ENCODE measurements at places on chromosomes 7 and 10. TPM values are rescaled to one million over a fixed set of nuclear protein-coding genes. Genes with fewer than 3 reads are reported as not detected.

Gene WEE2
- not detected for total RNA-seq

- DNase-seq = no peak
These were observed 13.0 kb upstream of the DHTKD1 start for GRCh38 chr10:12055732-12056131.

DNA sequence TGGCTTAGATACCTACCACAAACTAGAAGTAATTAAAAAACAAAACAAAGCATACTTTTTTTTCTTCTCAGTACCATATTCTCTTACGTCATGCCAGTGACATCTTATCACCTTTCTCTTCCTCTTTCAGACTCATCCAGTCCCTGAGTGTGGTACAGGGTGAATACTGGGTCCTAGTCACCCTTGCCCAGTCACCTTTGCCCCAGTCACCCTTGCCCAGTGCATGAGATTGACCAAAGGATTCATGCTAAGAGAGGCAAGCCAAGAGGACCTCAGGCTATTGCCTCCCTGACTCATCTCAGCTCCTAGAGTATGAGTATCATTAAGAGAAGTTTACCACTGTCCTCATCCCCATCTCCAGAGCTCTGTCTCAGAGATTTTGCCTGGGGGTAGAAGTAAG, 10.0 kb upstream of the TSPAN12 start:
- peak; percentile 74 for DNase-seq

Gene C10orf71
- total RNA-seq = not detected

Gene FZD8
- total RNA-seq = 5.1 TPM

- peak; percentile 76 for DNase-seq
These were observed 560.5 kb upstream of the GALNT17 start for GRCh38 chr7:70571403-70571934.

DNA sequence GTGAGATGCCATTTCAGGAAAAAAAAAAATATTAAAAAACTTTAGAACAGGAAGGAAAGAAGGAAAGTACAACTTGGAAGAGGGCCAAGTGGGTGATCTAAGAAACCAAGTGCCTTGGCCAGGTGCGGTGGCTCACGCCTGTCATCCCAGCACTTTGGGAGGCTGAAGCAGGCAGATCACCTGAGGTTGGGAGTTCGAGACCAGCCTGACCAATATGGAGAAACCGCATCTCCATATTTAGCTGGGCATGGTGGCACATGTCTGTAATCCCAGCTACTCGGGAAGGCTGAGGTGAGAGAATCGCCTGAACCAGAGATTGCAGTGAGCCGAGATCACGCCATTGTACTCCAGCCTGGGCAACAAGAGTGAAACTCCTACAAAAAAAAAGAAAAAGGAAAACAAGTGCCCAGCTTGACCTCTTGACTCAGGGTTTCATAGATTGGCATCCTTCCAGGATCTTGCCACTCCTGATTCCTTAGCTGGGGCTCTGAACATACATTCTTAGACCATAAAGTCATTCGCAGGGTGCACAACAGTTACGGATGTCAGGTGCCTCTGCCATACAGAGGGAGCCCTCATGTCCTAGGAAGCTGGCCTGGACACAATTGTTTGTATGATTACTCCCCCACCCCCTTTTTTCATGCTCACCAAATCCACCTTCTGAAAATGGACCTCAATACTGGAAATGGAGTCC, 2.1 kb upstream of the GUSB start:
- DNase-seq = peak; percentile 80

- DNase-seq = peak; percentile 56
These were observed 60.6 kb upstream of the AKR1E2 start for GRCh38 chr10:4765428-4765827.

Gene FGFR2
- 2.1 TPM for total RNA-seq

Gene HOXA10
- 15.4 TPM for total RNA-seq

GRCh38 chr7:54813398-54813797, 54.4 kb upstream of the SEC61G start:
- no peak for DNase-seq

- peak; percentile 24 for DNase-seq
These were observed 1.2 kb downstream of the CACUL1 start for GRCh38 chr10:118753331-118754228.

DNA sequence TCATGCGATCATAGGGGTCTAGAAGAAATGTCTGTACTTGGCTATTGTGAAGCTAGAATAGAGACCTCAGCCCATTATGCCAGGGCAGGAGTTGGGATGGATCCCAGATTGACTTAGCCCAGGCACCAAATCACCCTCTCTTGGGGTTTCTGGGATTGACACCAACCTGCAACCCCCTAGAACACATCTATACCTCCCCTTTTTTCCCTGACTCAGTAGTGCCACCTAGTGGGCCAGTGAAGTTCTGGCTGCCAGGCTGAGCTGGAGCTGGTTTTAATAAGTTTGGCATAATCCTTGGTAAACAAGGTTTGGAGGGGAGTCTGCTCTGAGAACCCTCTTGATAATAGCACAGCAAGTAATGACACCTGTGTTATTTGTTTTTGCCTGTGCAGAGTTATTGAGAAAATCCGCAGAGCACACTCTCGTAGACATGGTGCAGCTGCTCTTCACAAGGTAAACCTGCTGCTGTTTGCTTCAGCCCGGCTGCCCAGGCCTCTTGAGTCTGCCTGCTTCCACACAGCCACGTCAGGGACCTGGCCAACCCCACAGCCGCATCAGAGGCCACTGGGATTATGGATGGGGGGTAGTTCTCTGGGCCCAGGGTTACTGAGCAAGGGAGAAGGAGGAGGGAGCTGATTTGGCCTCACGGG, 43.3 kb upstream of the NFKB2 start:
- peak; percentile 60 for DNase-seq

DNA sequence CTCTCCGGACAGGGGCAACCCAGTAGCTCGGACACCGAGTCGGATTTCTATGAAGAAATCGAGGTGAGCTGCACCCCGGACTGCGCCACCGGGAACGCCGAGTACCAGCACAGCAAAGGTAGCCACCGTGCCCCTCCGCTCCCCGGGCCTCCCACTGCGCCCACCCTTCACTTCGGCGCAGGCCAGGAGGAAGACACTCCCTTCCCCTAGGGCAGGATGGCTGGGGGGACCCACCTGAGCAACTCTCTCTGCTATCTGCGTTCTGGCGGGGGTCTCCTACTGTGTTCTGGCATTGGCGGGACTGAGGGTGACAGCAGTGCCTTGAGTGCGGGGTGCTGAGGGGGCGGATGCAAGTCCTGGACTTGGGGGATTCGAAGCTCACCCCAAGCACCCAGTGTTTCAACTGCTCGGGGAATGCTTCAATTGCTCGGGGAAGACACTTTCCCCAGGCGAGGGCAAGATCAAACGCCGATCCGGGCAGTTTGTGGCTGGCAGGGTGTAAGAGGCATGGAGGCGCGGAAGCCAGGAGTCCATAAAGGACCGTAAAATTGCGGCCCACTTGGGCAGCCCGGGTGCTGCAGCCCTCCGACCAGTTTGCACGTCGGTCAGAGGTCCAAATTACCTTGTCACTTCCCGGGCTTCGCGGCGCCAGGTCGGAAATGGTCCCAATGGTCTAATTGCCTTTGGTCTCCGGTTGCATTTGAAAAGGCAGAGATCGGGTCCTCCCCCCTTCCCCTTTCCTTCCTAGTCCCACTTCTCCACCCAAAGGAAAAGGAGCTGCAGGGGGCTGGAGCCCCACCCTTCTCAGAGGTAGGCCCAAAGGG, 950 bp downstream of the EVX1 start:
- DNase-seq = no peak

DNA sequence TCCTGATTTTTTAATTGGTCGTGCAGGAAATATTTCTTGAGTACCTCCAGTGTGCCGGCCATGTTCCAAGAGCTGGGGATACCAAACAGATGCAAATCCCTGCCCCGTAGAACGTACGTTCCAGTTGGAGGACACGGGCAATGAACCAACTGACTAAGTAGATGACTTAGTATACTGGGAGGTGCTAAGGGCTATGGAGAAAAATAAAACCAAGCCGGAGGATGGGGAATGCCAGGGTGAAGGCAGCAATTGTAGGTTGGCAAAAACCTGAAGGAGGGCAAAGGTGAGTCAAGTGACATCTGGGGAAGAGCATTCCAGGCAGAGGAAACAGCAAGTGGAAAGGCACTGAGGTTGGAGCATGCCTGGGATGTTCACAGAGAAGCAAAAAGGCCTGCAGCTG, 6.8 kb upstream of the VSIR start:
- DNase-seq = no peak

Gene SORCS1
- total RNA-seq = not detected

DNA sequence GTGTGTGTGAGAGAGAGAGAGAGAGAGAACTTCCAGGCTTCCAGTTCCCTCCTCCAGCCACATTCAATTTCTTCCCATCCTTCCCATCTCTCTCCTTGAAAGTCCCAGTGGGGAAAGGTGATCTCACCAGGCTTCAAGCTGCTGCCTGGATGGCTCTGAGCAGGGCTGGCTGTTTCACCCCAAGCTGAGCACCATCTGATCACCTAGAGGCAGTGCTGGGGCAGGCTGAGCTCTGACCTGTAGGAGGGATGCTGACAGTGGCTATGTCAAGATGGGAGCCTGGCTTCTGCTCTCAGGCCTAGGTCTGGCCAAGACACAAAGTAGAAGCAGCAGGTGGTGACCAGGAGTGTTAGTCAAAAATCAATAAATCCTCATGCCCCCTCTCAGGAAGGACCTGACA, 370.8 kb downstream of the PLXNA4 start:
- DNase-seq = no peak

Gene AKR1E2
- total RNA-seq = not detected

- DNase-seq = no peak
These were observed 141.9 kb downstream of the RPS24 start for GRCh38 chr10:78175444-78176015.

- no peak for DNase-seq
These were observed 100.5 kb upstream of the TPK1 start for GRCh38 chr7:144936314-144936713.

Gene METTL27
- total RNA-seq = 1.9 TPM

DNA sequence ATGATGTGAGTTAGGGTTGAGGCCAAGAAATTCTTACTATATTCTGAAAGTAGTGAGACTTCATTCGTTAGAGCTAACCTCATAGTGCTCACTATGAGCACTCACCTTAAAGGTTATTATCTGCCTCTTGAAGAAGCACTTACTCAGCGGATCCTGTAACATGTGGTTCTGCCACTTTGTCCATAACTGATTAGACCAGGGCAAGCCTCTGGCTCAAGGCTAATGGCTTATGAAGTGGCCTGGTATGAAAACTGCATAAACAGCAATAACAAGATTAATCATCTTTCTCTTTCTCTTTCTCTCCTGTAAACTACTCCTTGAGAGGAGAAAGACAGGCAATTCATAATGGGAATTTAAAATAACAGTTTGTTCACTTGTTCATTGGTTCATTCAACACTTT, 82.8 kb downstream of the MAPK8 start:
- DNase-seq = peak; percentile 53

Gene RAB11FIP2
- 9.7 TPM for total RNA-seq

GRCh38 chr7:47672271-47672791, 90.4 kb upstream of the TNS3 start:
- no peak for DNase-seq

GRCh38 chr10:100939763-100940344, 27.1 kb downstream of the SLF2 start:
- no peak for DNase-seq

GRCh38 chr10:75452997-75453396, 21.6 kb downstream of the LRMDA start:
- DNase-seq = no peak

Gene TMEM254
- 20.6 TPM for total RNA-seq

Gene POM121L12
- total RNA-seq = not detected

- peak; percentile 32 for DNase-seq
These were observed 21.3 kb upstream of the HERPUD2 start for GRCh38 chr7:35716038-35716803.

Gene EPDR1
- 66.3 TPM for total RNA-seq

Gene HOXA7
- total RNA-seq = 3.7 TPM

DNA sequence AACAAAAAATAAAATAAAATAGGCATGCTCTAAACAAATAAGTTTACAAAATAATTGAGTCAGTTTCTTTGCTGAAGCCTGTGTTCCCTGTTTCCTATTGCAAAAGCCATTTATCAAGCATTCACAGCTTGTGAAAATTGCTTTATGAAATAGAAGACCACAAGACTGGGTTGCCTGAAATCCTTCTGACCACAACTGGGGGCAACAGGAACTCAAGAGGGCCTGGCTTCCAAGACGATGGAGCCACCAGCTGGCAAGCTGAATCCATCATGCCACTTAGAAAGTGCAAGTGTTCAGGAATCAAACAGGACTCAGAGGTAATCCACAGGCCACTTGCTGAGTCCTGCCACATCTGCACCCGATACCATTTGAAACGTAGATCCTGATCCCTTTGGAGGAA, 752 bp upstream of the ABCA13 start:
- DNase-seq = no peak

DNA sequence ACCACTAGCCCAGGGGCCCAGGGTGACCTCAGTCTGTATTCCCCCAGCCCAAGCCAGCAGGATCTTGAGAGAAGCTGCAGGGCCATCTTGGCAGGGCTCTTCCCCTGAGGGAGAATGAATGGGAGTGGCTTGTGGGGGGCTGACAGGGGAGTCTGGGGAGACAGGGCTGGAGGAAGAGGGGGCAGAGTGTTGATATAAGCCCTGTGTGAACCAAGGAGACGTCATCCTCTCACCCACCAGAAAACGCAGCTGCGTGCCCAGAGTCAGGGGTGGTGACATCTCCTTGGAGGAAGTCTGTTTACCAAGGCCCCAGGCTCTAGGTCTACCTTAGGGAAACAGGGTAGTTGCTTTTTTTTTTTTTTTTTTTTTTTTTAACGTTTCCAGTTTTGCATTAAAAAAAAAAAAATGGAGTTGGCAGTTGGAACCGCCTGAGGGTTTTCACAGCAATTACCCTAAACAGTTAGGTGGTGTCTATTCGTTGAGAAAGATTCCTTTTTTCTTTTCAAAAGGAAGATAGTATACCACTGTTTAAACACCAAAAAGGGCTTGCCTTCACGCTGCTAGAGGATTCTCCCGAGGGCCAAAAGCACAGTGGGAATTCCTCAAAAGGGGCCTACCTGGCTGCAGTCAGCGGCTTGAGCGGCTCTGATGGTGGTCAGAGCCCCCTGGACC, 113.8 kb downstream of the PRPF18 start:
- DNase-seq = no peak

Gene ATG9B
- total RNA-seq = not detected

DNA sequence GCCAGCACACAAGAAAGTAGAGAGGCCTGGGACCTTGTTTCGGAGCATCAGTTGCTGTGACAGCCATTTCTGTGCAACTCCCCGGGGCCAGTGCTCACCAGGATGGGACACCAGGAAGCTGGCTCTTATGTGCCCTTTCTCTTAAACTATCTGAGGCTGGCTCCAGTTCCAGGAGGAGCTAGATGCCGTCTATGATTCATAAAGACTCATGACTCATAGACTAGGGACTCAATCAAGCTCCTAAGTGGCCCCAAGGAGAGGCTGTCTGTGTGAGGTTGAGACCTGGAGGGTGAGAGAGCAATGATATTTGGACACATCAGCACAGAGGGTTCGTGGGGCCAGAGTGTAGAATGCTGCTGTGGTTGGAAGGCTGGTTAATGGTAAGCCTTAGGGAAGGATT, 580.1 kb downstream of the CCSER2 start:
- DNase-seq = peak; percentile 46
